ENCODE measurements at places on chromosomes 5 and 9. TPM values are rescaled to one million over a fixed set of nuclear protein-coding genes. Genes with fewer than 3 reads are reported as not detected.

- DNase-seq, result no peak
- peaks cover 5% of the 10 kb centered on the region for H3K4me1 ChIP-seq
- H3K27ac ChIP-seq, result no peak overlapping the region
- H3K36me3 ChIP-seq, result no peaks in the 10 kb centered on the region
- H3K27me3 ChIP-seq, result no peaks in the 10 kb centered on the region
- H3K4me3 ChIP-seq, result no peak overlapping the region
Measured at GRCh38 chr9:120852240-120853010, 9.7 kb upstream of the PSMD5 start.

DNA sequence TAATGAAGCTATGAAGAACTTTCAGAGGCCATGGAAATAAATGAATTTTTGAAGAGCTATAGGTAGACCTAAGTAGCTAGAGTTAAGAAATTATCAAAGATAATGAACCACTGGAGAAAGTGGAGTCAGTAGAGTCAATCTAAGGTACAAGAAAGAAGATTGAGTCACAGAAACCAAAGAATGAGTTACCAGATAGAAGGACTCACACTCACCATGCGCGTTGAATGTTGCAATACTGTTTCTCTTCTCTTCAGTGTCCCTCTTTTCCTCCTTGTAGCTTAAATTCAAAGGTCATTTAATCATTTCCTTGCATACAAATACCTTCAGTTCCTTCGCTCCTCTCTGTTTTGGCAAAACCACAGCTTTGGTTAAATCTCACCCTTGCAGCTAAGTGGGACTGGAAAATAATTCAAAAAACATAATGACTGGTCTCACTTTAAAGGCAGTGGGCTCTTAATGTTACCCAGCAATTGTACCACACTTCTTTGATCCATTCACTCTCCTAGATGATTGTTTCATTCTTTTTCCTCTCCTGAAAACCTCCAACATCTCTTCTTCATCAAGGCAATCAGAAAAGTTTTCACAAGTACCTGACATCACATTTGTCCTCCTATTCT lies 58.3 kb downstream of the NIPBL start:
- H3K27me3 ChIP-seq, result no peaks in the 10 kb centered on the region
- no peaks in the 10 kb centered on the region for H3K4me1 ChIP-seq
- H3K27ac ChIP-seq, result no peak overlapping the region
- no peak for DNase-seq
- H3K4me3 ChIP-seq, result no peak overlapping the region

GRCh38 chr5:116923344-116923743 lies 348.7 kb upstream of the SEMA6A start:
- H3K27me3 ChIP-seq, result no peaks in the 10 kb centered on the region
- no peaks in the 10 kb centered on the region for H3K4me1 ChIP-seq
- DNase-seq, result no peak
- H3K36me3 ChIP-seq, result no peaks in the 10 kb centered on the region

DNA sequence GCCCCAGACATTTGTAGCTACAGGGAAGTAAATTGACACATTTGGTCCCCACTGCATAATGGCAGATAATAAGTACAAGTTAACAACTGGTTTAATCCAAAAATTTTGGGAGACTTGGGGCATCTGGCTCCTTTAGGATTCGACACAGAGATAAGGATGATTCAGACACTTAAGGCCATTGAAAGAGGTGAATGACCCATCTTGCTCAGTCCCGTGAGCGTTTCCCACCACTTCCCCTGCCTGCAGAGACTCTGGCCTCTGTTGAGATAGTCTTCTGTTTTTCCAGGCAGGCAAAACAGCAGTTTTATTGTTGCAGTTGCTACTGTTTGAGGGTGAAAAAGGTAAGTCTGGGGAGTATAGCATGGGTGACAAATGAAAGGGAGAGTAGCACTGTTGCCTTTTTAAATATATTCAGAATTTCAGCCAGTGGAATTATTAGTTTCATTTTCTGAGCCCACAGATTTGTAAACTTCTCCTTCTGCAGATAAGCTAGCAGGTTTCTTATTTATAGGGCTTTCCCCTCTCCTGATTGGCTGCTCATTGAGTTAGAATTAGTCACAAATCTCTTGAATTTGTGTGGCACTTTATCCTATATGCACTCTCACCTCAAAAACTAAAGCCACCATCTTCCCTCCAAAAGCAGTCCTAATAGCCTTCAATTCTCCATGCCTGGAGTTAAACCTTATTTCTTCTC lies 19.3 kb downstream of the ACO1 start:
- H3K4me3 ChIP-seq, result no peak overlapping the region
- no peak overlapping the region for H3K27ac ChIP-seq
- no peaks in the 10 kb centered on the region for H3K4me1 ChIP-seq
- no peaks in the 10 kb centered on the region for H3K36me3 ChIP-seq
- no peak for DNase-seq

DNA sequence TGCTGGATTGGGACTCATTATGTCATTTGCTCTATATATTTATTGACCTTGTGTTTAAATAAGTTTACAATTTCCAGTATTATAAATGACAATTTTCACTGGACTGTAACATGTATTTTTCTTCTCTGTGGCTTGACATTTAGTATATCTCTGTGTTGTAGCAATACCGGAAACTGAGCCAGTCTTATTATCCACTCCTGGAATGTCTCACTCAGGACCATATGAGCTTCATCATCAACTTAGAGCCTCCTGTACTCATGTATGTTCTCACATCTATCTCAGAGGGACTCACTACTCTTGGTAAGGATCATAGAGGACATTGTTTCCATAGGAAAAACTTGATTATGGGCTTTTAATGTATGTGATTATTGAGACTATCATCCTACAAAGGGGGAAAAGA lies 66.5 kb upstream of the TLX3 start:
- H3K4me1 ChIP-seq, result no peaks in the 10 kb centered on the region
- no peaks in the 10 kb centered on the region for H3K27me3 ChIP-seq
- no peak overlapping the region for H3K27ac ChIP-seq

- no peaks in the 10 kb centered on the region for H3K36me3 ChIP-seq
- DNase-seq, result no peak
- H3K4me1 ChIP-seq, result no peaks in the 10 kb centered on the region
- H3K27ac ChIP-seq, result no peak overlapping the region
- H3K27me3 ChIP-seq, result no peaks in the 10 kb centered on the region
- no peak overlapping the region for H3K4me3 ChIP-seq
Measured at GRCh38 chr9:6944896-6945295, 187.1 kb downstream of the KDM4C start.

DNA sequence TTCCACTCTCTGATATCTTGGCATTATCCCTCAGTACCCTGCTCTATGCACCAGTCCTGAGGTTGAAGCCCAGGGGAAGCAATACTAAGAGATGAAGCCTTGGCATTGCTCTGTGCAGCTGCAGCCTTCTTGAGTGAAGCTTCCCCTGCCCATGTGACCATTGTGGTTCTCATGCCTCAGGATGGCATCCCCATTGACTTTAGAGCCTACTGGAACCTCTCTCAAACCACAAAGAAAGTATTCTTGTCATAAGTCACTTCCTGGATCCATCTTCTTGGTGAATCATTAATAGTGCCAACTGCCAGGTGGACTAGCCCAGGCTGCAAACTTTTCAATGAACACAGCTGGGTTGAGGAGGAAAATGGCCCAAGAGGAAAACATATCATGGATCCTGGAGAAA lies 283.9 kb upstream of the RFX3 start:
- no peaks in the 10 kb centered on the region for H3K27me3 ChIP-seq
- H3K4me1 ChIP-seq, result no peaks in the 10 kb centered on the region
- no peak for DNase-seq
- H3K27ac ChIP-seq, result no peak overlapping the region
- no peaks in the 10 kb centered on the region for H3K36me3 ChIP-seq

- no peaks in the 10 kb centered on the region for H3K27me3 ChIP-seq
- H3K4me3 ChIP-seq, result no peak overlapping the region
- DNase-seq, result no peak
- H3K27ac ChIP-seq, result no peak overlapping the region
- no peaks in the 10 kb centered on the region for H3K4me1 ChIP-seq
- H3K36me3 ChIP-seq, result no peaks in the 10 kb centered on the region
Measured at GRCh38 chr9:123662057-123662776, 267.7 kb downstream of the DENND1A start.

DNA sequence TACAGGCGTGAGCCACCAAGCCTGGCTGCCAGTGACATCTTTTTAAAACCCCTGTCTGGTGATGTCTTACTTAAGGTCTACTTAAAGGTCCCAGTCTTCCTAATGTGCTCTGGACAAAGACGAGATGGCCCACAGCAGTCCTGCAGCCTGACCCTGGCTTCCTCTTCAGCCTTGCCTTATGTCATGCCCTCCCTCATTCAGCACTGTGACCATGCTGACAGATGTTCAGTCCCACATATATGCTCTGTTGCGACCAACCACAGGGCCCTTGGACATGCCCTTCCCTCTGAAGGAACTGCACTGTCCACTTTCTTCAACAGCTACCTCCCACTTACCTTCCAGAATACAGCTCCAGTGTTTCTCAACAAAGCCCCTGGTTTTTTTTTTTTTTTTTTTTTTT lies 172.8 kb upstream of the PANK3 start:
- H3K4me3 ChIP-seq, result no peak overlapping the region
- H3K4me1 ChIP-seq, result no peaks in the 10 kb centered on the region
- H3K27ac ChIP-seq, result no peak overlapping the region
- no peaks in the 10 kb centered on the region for H3K36me3 ChIP-seq

DNA sequence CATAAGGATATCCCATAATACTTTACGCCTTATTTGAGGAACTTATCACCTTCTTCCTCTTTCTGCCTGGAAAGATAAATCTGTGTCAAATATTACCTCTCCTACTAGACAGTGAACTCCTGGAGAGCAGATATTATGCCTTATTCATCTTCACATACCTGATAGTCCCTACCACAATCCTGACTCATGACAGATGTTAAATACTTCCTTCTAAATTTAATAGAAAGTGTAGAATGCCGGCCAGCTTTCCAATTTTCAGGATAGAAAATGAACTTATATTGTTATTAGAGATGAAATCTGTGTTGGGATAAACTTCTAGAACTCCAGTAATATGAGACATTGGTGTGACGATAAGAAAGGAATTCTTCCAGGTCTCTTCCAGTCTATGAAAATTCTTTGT lies 89.0 kb downstream of the GCNT4 start:
- no peak overlapping the region for H3K27ac ChIP-seq
- H3K36me3 ChIP-seq, result no peaks in the 10 kb centered on the region
- DNase-seq, result no peak
- no peaks in the 10 kb centered on the region for H3K4me1 ChIP-seq

DNA sequence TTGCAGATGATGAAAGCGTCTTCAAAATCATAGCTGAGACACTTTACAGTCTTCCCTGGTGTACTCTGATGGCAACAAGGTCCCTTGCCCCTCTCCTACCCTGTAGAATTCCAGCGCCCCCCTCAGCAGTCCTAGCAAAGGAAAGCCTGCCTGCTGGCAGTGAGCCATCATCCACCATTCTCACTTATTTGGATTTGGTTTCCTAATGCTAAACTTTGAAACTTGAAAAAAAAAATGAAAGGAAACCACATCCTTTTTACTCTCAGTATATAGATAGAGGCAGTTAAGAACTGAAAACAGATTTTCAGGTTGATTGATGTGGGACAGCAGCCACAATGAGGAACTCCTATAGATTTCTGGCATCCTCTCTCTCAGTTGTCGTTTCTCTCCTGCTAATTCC lies at the start of gene GZMA:
GZMA (plus strand) TSS at position 299 of the 400 bp plus-strand sequence; CDS start at position 336, 37 bp downstream.
- no peak for DNase-seq
- no peaks in the 10 kb centered on the region for H3K27me3 ChIP-seq
- H3K4me3 ChIP-seq, result no peak within 1 kb of the TSS
- H3K4me1 ChIP-seq, result no peaks in the 10 kb centered on the region

- no peak overlapping the region for H3K27ac ChIP-seq
- H3K4me3 ChIP-seq, result no peak overlapping the region
- no peaks in the 10 kb centered on the region for H3K4me1 ChIP-seq
- DNase-seq, result no peak
- no peaks in the 10 kb centered on the region for H3K36me3 ChIP-seq
- H3K27me3 ChIP-seq, result no peaks in the 10 kb centered on the region
Measured at GRCh38 chr5:91977579-91977978, 594.5 kb upstream of the ARRDC3 start.

DNA sequence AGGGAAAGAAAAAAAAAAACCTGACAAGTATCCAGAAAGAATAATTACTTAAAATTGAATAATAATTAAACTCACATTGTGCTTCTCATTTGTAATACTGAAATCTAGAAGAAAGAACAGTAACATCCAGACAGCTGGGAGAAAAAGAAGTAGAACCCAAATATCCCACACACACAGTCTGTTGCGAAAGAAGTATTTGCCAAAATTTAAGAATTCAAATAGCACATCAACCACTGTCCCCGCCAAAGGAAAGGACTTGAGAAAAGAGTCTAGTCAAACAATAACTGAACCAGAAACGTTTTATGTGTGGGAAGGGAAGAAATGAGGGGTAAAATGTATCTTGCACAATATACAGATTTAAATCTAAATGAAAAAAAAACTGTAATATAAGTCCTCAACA lies 202.8 kb downstream of the MLLT3 start:
- no peaks in the 10 kb centered on the region for H3K4me1 ChIP-seq

GRCh38 chr5:132059043-132059695 lies 1.3 kb upstream of the IL3 start:
- no peak overlapping the region for H3K27ac ChIP-seq
- H3K4me1 ChIP-seq, result no peaks in the 10 kb centered on the region
- DNase-seq, result no peak
- no peak overlapping the region for H3K4me3 ChIP-seq

- no peak for DNase-seq
- H3K27me3 ChIP-seq, result no peaks in the 10 kb centered on the region
- H3K4me1 ChIP-seq, result no peaks in the 10 kb centered on the region
- H3K4me3 ChIP-seq, result no peak overlapping the region
- H3K36me3 ChIP-seq, result no peaks in the 10 kb centered on the region
Measured at GRCh38 chr5:95726811-95727763, 4.0 kb upstream of the RHOBTB3 start.

DNA sequence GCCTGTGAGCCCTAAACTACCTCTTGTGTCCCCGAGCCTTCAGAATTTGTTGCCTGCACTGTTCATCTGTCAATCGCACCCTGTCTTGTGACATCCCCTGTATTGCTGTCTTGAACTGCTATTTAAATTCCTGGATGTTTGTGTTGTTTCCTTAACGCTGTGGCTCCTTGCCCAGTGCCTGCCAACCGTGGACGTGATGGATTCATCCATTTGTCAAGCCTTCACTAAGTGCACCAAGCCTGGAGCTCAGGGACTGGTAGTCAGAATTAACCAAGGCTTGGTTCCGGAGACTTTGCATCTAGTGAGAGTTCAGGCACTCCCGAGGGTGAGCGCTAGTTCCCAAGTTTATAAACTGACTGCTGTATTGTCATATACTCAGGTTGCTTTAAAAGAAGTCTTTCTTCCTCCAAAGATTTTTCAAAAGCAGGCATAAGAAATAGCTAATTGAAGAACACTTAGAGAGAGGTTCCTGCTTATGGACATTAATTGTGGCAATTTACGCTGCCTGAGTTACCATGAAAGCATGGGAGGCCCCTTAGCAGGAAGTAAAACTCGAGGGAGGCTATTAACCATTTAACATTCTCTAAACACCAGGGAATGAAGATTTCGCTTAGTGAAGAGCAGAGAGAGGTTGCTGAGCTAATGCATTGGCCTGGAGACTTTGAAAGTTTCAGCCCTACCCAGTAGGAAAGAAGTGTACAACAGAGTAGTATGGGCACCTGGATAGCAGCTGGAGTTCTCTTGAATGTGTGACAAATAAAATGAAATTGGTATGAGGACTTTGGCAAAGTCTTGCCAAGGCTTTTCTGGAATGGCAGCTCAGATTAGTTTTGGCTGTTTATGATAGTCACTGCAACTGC lies 29.0 kb downstream of the RGS3 start:
- no peak overlapping the region for H3K4me3 ChIP-seq
- DNase-seq, result no peak
- no peaks in the 10 kb centered on the region for H3K36me3 ChIP-seq
- H3K4me1 ChIP-seq, result no peaks in the 10 kb centered on the region
- no peaks in the 10 kb centered on the region for H3K27me3 ChIP-seq

Gene RNF183
- 0.57 TPM for total RNA-seq

Gene SH3TC2
- total RNA-seq, result 6.2 TPM

Gene CENPK
- 4.9 TPM for total RNA-seq

Gene PCDHGA10
- total RNA-seq, result 11.1 TPM
